ENCODE measurements at places on chromosomes 2 and 18. TPM values are rescaled to one million over a fixed set of nuclear protein-coding genes. Genes with fewer than 3 reads are reported as not detected.

- H3K36me3 ChIP-seq: peaks cover 7% of the 10 kb centered on the region
- no peak overlapping the region for H3K27ac ChIP-seq
- H3K4me1 ChIP-seq: no peaks in the 10 kb centered on the region
- no peak overlapping the region for H3K4me3 ChIP-seq
- DNase-seq: no peak
- no peaks in the 10 kb centered on the region for H3K27me3 ChIP-seq
Observed at GRCh38 chr2:99285526-99285925, 15.5 kb downstream of the LYG1 start.

GRCh38 chr2:158486970-158487325 is 30.2 kb downstream of the PKP4 start:
- no peaks in the 10 kb centered on the region for H3K27me3 ChIP-seq
- DNase-seq: no peak
- H3K36me3 ChIP-seq: no peaks in the 10 kb centered on the region
- H3K27ac ChIP-seq: no peak overlapping the region
- H3K4me1 ChIP-seq: peaks cover 22% of the 10 kb centered on the region
- H3K4me3 ChIP-seq: no peak overlapping the region

DNA sequence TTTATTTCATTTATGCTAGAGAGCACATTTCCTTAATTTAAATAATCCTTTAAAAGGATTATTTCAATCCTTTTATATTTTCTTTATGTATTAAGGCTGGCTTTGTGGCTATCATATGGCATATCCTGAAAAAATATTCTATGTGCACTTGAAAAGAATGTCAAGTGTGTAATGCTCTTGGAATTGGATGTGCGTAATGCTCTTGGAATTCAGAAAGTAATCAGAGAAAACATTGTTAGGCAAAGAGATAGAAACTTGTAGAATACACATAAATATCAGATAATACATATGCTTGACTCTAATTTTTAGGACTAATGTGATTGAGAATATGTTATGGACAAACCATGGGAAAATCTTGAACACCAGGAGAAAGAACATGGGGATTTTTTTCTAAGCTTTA is 197.5 kb upstream of the COL3A1 start:
- H3K4me3 ChIP-seq: no peak overlapping the region
- H3K27me3 ChIP-seq: no peaks in the 10 kb centered on the region
- no peak overlapping the region for H3K27ac ChIP-seq

GRCh38 chr2:236916181-236916580 is 169.5 kb upstream of the COPS8 start:
- H3K36me3 ChIP-seq: no peaks in the 10 kb centered on the region
- no peak overlapping the region for H3K4me3 ChIP-seq
- peaks cover 10% of the 10 kb centered on the region for H3K4me1 ChIP-seq
- H3K27me3 ChIP-seq: no peaks in the 10 kb centered on the region

- no peaks in the 10 kb centered on the region for H3K4me1 ChIP-seq
- no peaks in the 10 kb centered on the region for H3K36me3 ChIP-seq
- no peak overlapping the region for H3K4me3 ChIP-seq
- no peaks in the 10 kb centered on the region for H3K27me3 ChIP-seq
- no peak overlapping the region for H3K27ac ChIP-seq
Observed at GRCh38 chr2:125185691-125186270, 1160.7 kb downstream of the CNTNAP5 start.

DNA sequence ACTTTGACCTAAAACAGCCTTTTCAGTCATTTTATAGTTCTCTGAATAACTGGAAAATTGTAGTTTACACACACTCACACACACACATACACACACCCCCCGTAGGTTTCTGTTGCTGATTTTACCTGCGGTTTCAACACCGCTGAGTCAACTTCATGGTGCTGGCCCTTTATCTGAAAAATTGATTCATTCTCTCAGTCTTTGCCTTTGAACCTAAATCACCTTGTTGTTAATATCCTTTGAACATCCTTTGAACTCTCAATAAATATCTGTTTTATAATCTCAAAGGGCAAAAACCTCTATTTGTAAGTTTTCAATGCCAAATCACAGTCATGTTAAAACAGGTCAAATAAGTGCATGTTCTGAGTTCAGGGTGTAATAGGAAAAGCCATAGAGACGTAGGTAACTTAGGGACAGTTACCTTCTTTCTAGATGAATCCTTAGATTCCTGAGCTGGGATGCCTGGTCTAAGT is 109.0 kb upstream of the BZW1 start:
- H3K36me3 ChIP-seq: no peaks in the 10 kb centered on the region
- no peaks in the 10 kb centered on the region for H3K27me3 ChIP-seq
- peaks cover 4% of the 10 kb centered on the region for H3K4me1 ChIP-seq
- H3K4me3 ChIP-seq: no peak overlapping the region
- no peak overlapping the region for H3K27ac ChIP-seq
- DNase-seq: no peak

DNA sequence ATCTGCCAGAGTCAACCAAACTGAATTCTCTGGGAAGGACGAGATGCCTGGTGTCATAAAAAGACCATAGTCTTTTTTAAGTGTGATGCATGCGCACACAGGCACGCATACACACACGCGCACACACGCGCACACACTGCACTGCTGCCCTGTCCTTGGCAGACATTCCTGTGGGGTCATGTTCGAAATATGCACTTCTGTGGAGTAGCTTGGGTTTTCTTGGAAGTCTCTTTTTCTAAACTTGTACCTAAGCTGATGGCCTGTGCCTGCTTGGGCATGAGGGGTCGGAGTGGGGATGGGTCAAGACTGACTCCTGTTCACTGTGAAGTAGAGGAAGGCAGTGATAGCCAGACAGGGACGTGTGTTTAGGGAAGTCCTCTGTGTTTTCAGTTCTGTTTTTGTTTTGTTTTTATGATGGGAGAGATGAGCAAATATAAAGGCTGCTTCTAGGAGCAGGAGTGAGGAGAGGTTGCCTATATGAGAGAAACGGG is 4.0 kb upstream of the RMC1 start:
- H3K27me3 ChIP-seq: no peaks in the 10 kb centered on the region
- no peak overlapping the region for H3K4me3 ChIP-seq
- peaks cover 20% of the 10 kb centered on the region for H3K4me1 ChIP-seq
- DNase-seq: no peak
- H3K27ac ChIP-seq: no peak overlapping the region
- H3K36me3 ChIP-seq: no peaks in the 10 kb centered on the region

- no peaks in the 10 kb centered on the region for H3K36me3 ChIP-seq
- no peak overlapping the region for H3K4me3 ChIP-seq
- H3K4me1 ChIP-seq: no peaks in the 10 kb centered on the region
- H3K27me3 ChIP-seq: no peaks in the 10 kb centered on the region
Observed at GRCh38 chr2:180614776-180615175, 365.6 kb upstream of the UBE2E3 start.

- DNase-seq: peak; percentile 74
- H3K27me3 ChIP-seq: no peaks in the 10 kb centered on the region
- H3K4me3 ChIP-seq: no peak overlapping the region
- peak overlapping the region; percentile 93 for H3K27ac ChIP-seq
- peaks cover 66% of the 10 kb centered on the region for H3K4me1 ChIP-seq
Observed at GRCh38 chr2:238286551-238286950, 1.9 kb downstream of the PER2 start.

DNA sequence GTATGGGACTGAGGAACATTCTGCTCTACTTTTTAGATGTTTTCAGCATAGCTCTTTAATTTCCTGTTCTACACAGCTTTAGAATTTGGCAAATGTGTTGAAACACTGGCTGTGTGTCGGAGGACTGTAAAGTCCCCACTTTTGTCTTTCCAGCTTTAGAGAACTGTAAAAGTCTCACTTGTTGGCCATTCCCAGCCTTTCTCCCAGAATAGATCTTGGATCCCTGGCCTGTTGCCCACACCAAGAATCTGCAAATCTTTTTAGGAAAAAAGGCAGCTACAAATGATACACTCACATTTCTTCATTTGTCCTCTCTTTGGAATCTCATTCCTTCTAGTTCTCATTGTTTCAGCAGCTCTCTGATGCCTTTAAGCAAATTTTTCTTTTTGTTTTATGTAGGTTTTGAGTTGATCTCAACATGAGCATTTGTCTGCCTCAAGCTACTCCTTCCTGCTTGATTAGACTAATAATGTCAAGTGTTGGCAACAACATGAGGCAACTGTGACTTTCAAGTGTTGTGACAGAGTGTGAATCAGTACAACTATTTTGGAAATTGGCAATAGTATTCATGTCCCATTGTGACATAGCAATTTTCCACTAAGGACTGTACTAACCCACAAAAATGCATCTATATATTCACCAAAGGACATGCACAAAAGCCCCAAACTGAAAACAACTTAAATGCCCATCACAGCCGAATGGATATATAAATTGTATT is 610.8 kb downstream of the EPHA4 start:
- no peaks in the 10 kb centered on the region for H3K27me3 ChIP-seq
- DNase-seq: no peak
- peaks cover 9% of the 10 kb centered on the region for H3K4me1 ChIP-seq
- no peak overlapping the region for H3K4me3 ChIP-seq
- H3K27ac ChIP-seq: no peak overlapping the region

DNA sequence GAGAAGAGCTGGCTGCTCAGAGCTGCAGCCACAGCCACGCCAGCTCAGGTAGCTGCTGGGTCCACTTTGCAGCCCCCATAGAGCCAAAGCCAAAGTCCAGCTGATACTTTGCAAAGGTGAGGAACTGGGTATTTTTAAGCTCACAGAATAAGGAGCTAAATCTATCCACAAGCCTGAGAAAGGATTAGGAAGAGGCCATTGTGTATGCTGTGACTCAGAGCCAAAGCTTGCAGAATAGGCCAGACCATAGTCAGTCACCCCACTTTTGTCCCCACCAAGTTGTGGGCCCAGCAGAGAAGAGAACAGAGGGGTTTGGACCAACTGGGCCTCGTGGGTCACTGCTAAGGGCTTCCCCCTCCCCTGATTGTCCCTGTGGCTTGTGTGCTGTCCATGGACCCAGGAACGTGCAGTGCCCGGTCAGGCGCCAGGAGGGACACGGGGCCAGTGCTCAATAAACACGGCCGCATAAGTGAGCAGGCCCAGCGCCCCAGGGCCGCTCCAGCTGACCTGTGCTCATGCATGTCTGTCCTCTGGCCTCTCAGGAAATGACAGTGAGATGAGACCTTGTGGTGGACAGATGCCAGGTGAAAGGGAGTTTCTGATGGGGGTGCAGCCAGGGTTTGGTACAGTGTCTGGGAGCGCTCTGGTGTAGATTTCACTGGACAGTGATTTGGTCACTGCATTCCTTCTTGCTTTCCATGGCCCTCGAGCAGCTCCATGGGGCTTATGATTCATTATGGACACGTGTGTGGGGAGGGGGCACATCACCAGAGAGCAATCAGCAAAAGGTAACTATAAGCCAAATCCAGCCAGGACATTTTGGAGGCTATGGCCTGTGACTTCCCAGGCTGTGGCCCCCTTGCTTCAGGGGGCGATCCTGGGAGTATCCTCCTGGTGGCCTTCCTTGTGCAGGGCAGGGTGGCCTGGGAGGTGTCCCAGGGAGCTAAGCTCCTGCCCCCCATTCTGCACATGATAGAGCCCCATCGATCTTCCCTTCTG is 31.3 kb downstream of the MAL start:
- no peak for DNase-seq
- no peak overlapping the region for H3K4me3 ChIP-seq
- no peaks in the 10 kb centered on the region for H3K36me3 ChIP-seq

GRCh38 chr18:68800075-68800474 is 2.2 kb downstream of the CCDC102B start:
- no peak overlapping the region for H3K27ac ChIP-seq
- H3K4me1 ChIP-seq: peaks cover 3% of the 10 kb centered on the region
- no peaks in the 10 kb centered on the region for H3K27me3 ChIP-seq
- H3K4me3 ChIP-seq: peak overlapping the region; percentile 20
- H3K36me3 ChIP-seq: no peaks in the 10 kb centered on the region

GRCh38 chr2:129061069-129061768 is 742.6 kb upstream of the HS6ST1 start:
- H3K4me3 ChIP-seq: no peak overlapping the region
- H3K4me1 ChIP-seq: no peaks in the 10 kb centered on the region
- H3K27ac ChIP-seq: no peak overlapping the region
- DNase-seq: no peak
- no peaks in the 10 kb centered on the region for H3K36me3 ChIP-seq

GRCh38 chr2:9815076-9815475 is 28.2 kb upstream of the TAF1B start:
- H3K4me1 ChIP-seq: peaks cover 22% of the 10 kb centered on the region
- peaks cover 4% of the 10 kb centered on the region for H3K27me3 ChIP-seq
- no peaks in the 10 kb centered on the region for H3K36me3 ChIP-seq
- H3K27ac ChIP-seq: no peak overlapping the region

GRCh38 chr2:20113986-20114938 is 62.8 kb upstream of the LAPTM4A start:
- H3K27me3 ChIP-seq: no peaks in the 10 kb centered on the region
- H3K36me3 ChIP-seq: no peaks in the 10 kb centered on the region
- no peak overlapping the region for H3K4me3 ChIP-seq

- DNase-seq: no peak
- H3K27ac ChIP-seq: no peak overlapping the region
- H3K36me3 ChIP-seq: no peaks in the 10 kb centered on the region
- H3K27me3 ChIP-seq: no peaks in the 10 kb centered on the region
- no peak overlapping the region for H3K4me3 ChIP-seq
- peaks cover 11% of the 10 kb centered on the region for H3K4me1 ChIP-seq
Observed at GRCh38 chr2:231201475-231201814, 3.0 kb downstream of the ARMC9 start.

GRCh38 chr2:3606370-3607201 is 11.7 kb downstream of the COLEC11 start:
- no peaks in the 10 kb centered on the region for H3K4me1 ChIP-seq
- no peaks in the 10 kb centered on the region for H3K27me3 ChIP-seq
- no peak overlapping the region for H3K4me3 ChIP-seq
- H3K36me3 ChIP-seq: no peaks in the 10 kb centered on the region

DNA sequence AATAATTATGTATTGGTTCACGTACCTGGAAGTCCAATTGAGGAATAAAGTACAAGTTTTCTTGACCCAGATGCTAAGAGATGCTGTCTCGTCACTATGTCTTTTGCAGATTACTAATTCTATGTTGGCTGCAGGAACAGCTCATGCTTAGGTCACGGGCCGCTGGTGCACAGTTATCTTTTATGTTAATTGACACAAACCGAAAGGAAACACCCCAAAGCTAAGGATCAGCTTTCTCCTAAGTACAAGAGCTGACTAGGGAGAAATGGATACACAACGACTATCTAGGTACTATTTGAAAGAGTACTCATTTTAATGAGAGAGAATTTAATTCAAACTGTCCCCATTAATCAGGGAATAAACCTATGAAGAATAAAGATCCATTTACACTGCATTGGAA is 217.7 kb upstream of the SLC35G4 start:
- no peaks in the 10 kb centered on the region for H3K4me1 ChIP-seq
- no peak overlapping the region for H3K4me3 ChIP-seq
- no peak overlapping the region for H3K27ac ChIP-seq

DNA sequence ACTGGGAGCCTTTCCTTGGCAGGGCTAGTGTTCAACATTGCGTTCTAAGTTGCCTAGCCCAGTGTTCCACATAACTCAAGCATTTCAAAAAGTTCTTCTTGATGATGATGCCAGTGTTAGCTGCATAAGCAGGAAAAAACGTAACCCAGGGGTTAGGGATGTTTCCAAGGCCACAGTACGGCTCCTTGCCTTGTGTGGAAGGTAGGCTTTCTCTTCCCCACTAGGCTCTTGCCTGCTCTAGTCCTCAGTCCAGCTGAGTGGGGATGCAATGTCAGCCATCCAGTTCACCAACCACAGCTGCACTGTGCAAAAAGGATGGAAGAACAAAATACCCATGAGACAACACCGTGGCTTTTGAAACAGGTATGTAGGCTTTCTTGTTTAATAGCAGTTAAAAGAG is 28.0 kb upstream of the CYP26B1 start:
- peaks cover 30% of the 10 kb centered on the region for H3K36me3 ChIP-seq
- no peaks in the 10 kb centered on the region for H3K4me1 ChIP-seq
- no peak overlapping the region for H3K27ac ChIP-seq
- H3K4me3 ChIP-seq: no peak overlapping the region
- H3K27me3 ChIP-seq: no peaks in the 10 kb centered on the region

The TEKT4 gene
- total RNA-seq: 3.4 TPM

The LBX2 gene
- 1.5 TPM for total RNA-seq

The CHRND gene
- total RNA-seq: not detected

The DPYSL5 gene
- not detected for total RNA-seq

The CTDSP1 gene
- 168 TPM for total RNA-seq

The COPS8 gene
- 31.8 TPM for total RNA-seq
